ENCODE measurements at places on chromosomes 2 and 18.

GRCh38 chr2:121895723-121896571 is 140.5 kb downstream of the TSN start:
- H3K27me3 ChIP-seq, result no peaks in the 10 kb centered on the region
- no peak overlapping the region for H3K27ac ChIP-seq
- H3K4me1 ChIP-seq, result no peaks in the 10 kb centered on the region
- H3K4me3 ChIP-seq, result no peak overlapping the region

DNA sequence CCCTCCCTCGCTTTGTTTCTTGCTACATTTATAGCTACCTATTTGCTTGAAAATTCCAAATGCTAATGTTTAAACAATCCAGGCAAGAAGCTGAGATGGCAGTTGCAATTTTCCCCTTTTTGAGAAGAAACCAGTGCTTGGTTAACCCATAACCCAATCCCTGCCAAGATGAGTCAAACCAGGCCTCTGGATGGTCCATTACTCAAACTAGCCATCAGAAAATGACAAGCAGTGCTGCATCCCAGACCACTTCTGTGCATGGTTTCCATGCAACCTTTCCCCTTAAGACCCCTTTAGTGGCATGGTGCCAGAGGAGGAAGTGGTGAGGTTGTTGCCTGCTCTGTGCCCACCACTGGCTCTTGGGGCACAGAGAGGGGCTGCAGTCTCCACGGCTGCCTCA is 131.2 kb upstream of the RMP24 start:
- no peak overlapping the region for H3K27ac ChIP-seq
- no peaks in the 10 kb centered on the region for H3K27me3 ChIP-seq

DNA sequence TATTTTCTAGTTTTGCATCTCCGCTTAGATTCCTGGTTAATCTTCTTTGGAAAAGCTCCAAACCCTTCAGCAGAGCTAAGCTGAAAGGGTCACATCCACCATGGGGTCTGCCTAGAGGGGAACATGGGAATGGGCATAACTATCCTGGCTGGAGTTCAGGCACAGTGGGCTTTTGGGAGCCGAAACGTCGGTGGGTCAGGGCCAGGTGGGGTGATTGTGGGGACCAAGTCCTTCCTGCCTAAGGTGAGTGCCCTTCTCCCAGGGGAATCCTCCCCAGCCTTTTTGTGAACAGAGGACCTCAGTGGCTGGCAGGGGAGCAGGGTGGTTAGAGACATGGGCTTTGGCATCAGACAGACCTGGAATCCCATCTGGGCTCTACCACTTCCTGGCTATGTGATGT is 60.3 kb downstream of the CELF4 start:
- H3K4me1 ChIP-seq, result no peaks in the 10 kb centered on the region
- H3K27ac ChIP-seq, result no peak overlapping the region
- no peaks in the 10 kb centered on the region for H3K27me3 ChIP-seq

DNA sequence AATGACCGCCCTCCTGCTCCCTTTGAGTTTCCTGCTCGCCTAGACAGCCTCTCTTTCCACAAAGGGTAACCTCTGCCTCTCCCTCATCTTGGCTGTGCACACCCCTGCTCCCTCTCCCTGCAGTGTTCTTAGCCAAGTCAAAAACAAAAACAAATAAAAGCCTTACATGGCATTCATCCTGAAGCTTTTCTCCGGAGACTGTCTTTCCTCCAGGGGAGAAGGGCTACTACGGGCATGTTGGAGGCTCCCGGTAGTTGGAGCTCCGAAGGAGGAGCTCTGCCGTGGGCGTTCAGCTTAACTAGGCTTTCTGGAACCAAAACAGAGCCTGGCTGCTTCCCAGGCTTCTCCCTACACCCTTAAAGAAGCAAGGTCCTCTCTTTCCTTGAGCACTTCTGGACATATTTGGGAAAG is 104.2 kb downstream of the TPGS2 start:
- H3K4me1 ChIP-seq, result no peaks in the 10 kb centered on the region
- H3K27ac ChIP-seq, result no peak overlapping the region
- no peaks in the 10 kb centered on the region for H3K36me3 ChIP-seq
- H3K4me3 ChIP-seq, result no peak overlapping the region
- peaks cover 5% of the 10 kb centered on the region for H3K27me3 ChIP-seq

- no peak for DNase-seq
- no peak overlapping the region for H3K4me3 ChIP-seq
- H3K27me3 ChIP-seq, result peaks cover 23% of the 10 kb centered on the region
- H3K27ac ChIP-seq, result no peak overlapping the region
- no peaks in the 10 kb centered on the region for H3K36me3 ChIP-seq
Measured at GRCh38 chr18:37483221-37483971, 82.2 kb downstream of the CELF4 start.

DNA sequence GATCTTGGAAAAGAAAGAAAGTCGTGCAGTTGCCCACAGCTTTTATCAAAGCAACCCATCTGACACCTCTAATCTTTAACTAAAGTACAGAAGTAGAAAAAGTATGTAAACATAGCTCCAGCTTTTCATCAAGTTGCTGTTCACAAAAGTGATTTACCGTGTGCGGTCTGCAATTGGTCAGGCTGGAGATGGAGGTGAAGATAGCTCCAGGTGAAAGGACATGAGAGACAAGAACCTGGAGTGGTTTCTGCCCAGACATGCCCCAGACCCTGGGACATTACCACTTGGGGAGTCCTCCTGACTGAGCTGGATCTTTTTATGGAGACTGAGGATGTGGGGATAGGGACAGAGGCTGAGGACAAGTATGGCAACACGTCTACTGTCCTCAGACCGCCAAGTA is 82.7 kb downstream of the LAMA1 start:
- H3K27ac ChIP-seq, result no peak overlapping the region
- H3K4me3 ChIP-seq, result no peak overlapping the region
- H3K4me1 ChIP-seq, result no peaks in the 10 kb centered on the region
- no peaks in the 10 kb centered on the region for H3K36me3 ChIP-seq

- H3K27me3 ChIP-seq, result no peaks in the 10 kb centered on the region
- H3K4me3 ChIP-seq, result peak overlapping the region; percentile 75
- DNase-seq, result no peak
- H3K27ac ChIP-seq, result peak overlapping the region; percentile 38
- H3K36me3 ChIP-seq, result no peaks in the 10 kb centered on the region
Measured at GRCh38 chr2:39118786-39119499, 1.9 kb downstream of the SOS1 start.

DNA sequence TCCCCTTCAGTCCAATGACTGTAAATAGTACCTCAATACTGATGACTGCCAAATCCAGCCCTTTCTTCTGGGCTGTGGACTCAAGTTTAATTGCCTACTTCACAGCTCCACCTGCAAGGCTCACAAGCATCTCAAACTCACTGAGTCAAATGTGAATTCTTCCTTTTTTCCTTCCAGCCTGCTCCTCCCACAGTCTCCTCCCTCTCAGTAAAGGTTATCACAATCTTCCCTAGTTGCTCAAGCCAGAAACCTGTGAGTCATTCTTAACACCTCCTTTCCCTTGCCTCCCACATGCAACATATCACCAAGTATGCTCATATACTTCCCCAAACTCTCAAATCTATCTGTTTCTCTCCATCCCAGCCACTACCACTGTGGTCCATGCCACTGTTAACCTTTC is 3.7 kb upstream of the MFSD6 start:
- peaks cover 17% of the 10 kb centered on the region for H3K4me1 ChIP-seq
- H3K27me3 ChIP-seq, result no peaks in the 10 kb centered on the region
- H3K4me3 ChIP-seq, result no peak overlapping the region
- no peak for DNase-seq

GRCh38 chr2:180604077-180604476 is 376.3 kb upstream of the UBE2E3 start:
- H3K36me3 ChIP-seq, result no peaks in the 10 kb centered on the region
- no peak overlapping the region for H3K27ac ChIP-seq
- H3K4me1 ChIP-seq, result no peaks in the 10 kb centered on the region
- no peak for DNase-seq

DNA sequence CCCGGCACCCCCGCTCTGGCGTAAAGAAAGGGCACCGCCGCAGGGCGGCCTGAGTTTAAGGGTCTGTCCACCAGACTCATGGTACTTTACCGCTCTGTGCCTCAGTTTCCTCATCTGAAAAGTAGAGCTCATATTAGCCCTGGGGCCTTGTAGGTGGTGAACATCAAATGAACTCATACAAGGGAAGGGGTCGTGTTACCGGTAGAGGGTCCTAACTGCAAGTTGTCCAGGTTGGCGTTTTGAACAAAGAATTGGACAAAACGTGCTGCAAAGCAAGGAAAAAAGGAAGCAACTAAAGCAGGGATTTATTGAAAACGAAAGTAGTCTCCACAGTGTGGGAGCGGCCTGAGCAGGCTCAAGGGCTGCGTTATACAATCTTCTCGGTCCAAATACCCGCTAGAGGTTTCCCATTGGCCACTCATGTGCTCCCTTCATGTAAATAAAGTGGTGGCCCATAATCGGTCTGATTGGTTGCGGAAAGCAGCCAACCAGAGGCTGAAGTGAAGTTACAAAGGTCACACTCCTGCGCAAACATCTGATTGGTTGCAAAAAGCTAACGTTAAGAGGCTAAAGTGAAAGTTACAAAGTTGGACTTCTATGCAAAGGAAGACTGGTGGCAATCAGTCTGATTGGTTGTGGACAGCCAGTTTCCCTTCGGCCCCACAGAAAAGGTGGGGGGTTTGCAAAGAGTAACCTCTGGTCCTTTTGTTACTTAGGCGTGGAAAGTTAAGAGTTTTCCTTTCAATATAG is 80.7 kb upstream of the LDLRAD4 start:
- peak overlapping the region; percentile 45 for H3K27ac ChIP-seq
- DNase-seq, result peak; percentile 69
- no peaks in the 10 kb centered on the region for H3K36me3 ChIP-seq
- no peaks in the 10 kb centered on the region for H3K27me3 ChIP-seq

GRCh38 chr2:142879151-142879550 is 1.7 kb downstream of the KYNU start:
- H3K4me1 ChIP-seq, result no peaks in the 10 kb centered on the region
- no peaks in the 10 kb centered on the region for H3K27me3 ChIP-seq
- no peak overlapping the region for H3K27ac ChIP-seq
- H3K4me3 ChIP-seq, result no peak overlapping the region

GRCh38 chr2:177084607-177085006 is 128.0 kb upstream of the HNRNPA3 start:
- no peak overlapping the region for H3K4me3 ChIP-seq
- H3K27me3 ChIP-seq, result no peaks in the 10 kb centered on the region
- H3K36me3 ChIP-seq, result no peaks in the 10 kb centered on the region
- no peak for DNase-seq
- no peak overlapping the region for H3K27ac ChIP-seq

- H3K36me3 ChIP-seq, result no peaks in the 10 kb centered on the region
- peak; percentile 62 for DNase-seq
- H3K4me1 ChIP-seq, result peaks cover 35% of the 10 kb centered on the region
- no peak overlapping the region for H3K27ac ChIP-seq
- H3K4me3 ChIP-seq, result no peak overlapping the region
- H3K27me3 ChIP-seq, result no peaks in the 10 kb centered on the region
Measured at GRCh38 chr2:218883491-218884490, 3.1 kb downstream of the WNT10A start.

GRCh38 chr2:194619366-194619765 is 1037.7 kb upstream of the SLC39A10 start:
- H3K4me3 ChIP-seq, result no peak overlapping the region
- H3K36me3 ChIP-seq, result no peaks in the 10 kb centered on the region
- no peaks in the 10 kb centered on the region for H3K27me3 ChIP-seq
- no peak for DNase-seq
- H3K4me1 ChIP-seq, result no peaks in the 10 kb centered on the region

DNA sequence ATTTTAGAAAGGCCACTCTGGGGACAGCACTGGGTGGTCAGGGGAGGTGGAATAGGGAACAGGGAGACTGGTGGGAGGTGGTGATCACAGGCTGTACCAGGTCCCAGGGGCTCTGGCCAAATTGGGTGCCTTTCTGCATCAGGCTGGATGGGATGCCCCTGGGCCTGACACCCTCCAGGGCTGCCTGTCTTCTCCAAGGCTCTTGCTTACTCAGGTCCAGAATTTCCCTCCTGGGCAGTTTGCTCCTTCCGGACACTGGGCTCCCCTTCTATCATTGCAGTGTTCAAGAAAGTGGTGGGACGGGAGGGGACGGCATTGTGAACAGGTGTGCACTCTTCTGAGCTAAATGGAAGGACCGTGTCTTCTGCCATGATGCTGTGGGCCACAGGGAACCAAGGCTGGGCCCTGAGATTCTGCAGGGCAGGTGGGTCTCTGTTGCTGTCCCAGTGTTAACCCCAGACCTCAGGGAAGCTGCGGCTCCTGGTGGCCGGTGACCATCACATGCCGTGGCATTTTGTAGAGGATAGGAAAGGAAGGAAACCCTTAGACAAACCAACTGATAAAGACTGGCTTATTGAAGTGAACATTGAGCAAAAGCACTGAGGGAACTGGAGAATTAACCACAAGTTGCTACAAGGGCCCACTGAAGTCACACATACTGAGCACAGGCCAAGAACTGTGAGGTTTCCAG is 93.7 kb upstream of the HS6ST1 start:
- DNase-seq, result no peak
- no peaks in the 10 kb centered on the region for H3K4me1 ChIP-seq
- no peaks in the 10 kb centered on the region for H3K36me3 ChIP-seq
- H3K27ac ChIP-seq, result no peak overlapping the region
- no peak overlapping the region for H3K4me3 ChIP-seq
- no peaks in the 10 kb centered on the region for H3K27me3 ChIP-seq

GRCh38 chr18:71431689-71432088 is 1112.5 kb downstream of the CBLN2 start:
- no peaks in the 10 kb centered on the region for H3K4me1 ChIP-seq
- no peaks in the 10 kb centered on the region for H3K36me3 ChIP-seq
- H3K27me3 ChIP-seq, result no peaks in the 10 kb centered on the region
- H3K27ac ChIP-seq, result no peak overlapping the region
- H3K4me3 ChIP-seq, result no peak overlapping the region

DNA sequence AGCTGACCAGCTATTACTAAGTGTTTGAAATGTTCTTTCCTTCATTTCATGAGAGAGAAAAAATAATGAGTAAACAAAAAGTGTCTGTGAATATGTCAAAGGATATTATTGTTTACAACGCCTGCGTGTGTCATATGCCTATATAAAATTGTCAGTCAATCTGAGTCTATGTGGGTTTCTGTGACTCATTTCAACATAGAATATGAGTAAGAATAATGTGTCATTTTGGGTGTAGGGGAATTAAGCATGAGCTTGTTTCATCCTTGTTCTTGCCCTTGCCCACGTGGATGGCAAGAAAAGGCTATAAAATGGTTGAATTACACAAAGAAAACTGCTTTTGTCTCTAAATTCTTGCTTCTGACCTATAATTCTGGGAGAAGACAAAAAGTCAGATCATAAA is 466.0 kb downstream of the PTH2R start:
- H3K27me3 ChIP-seq, result no peaks in the 10 kb centered on the region
- no peaks in the 10 kb centered on the region for H3K36me3 ChIP-seq
- H3K4me3 ChIP-seq, result no peak overlapping the region
- no peak overlapping the region for H3K27ac ChIP-seq
- DNase-seq, result no peak
- no peaks in the 10 kb centered on the region for H3K4me1 ChIP-seq

DNA sequence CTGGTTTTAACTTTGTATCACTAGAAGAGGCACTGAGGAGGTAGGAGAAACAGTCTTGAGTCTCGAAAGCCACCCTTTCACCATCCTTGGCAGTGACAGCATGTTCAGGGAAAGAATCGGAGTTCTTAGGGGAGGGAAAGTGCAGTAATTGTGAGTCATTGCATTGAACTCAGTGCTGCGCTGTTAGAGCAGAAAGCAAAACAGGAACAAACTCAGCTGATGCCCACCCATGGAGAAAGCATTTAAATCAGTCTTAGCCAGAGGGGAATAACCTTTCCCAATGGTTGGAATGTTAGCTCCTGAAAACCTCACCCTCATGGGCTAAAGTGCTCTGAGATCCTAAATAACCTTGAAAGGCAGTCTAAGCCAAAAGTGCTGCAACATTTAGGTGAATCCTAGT is 845.6 kb upstream of the CNTNAP5 start:
- no peak overlapping the region for H3K4me3 ChIP-seq
- no peaks in the 10 kb centered on the region for H3K27me3 ChIP-seq
- no peak overlapping the region for H3K27ac ChIP-seq
- no peaks in the 10 kb centered on the region for H3K4me1 ChIP-seq
